ENCODE measurements at places on chromosomes 1 and 21.

DNA sequence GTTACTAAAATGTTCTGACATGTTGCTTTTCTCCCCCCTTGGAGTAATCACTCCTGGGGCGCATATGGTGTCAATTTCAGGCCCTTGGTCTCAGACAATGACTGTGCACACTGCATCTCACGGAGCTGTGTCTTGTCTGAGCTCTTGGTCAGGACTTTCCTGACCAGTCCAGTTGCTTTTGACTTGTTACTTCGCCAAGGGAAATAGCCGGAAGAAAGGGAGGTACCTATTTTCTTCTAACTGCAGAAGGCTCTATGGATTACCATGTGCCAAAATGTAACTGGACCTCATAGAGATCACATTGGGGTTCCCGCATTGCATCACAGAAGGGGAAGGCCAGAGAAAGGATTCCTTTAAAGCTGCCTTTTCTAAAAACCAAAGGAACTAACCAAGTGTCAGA is 68.6 kb downstream of the SPAG17 start:
- DNase-seq, result no peak

- DNase-seq, result no peak
Measured at GRCh38 chr1:156933136-156933535, 12.7 kb downstream of the LRRC71 start.

GRCh38 chr21:29712818-29713217 is 227.0 kb downstream of the GRIK1 start:
- DNase-seq, result no peak

DNA sequence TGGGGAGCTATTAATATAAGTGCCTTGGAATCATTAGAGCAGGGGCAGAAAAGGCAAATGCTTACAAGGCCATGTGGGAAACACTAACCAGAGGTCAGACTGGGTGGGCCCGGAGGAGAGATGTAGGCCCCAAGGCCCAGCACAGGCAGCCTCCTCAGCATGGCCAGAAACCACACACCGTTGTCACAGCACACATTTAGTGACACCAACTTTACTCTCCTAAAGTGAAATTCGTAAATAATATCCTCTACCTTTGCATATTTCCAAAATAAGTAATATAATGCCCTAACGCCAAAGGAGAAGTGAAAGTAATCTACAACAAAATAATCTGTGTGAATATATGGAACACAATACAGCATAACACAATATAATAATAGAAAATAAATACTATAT is 62.6 kb downstream of the KIF21B start:
- DNase-seq, result no peak

DNA sequence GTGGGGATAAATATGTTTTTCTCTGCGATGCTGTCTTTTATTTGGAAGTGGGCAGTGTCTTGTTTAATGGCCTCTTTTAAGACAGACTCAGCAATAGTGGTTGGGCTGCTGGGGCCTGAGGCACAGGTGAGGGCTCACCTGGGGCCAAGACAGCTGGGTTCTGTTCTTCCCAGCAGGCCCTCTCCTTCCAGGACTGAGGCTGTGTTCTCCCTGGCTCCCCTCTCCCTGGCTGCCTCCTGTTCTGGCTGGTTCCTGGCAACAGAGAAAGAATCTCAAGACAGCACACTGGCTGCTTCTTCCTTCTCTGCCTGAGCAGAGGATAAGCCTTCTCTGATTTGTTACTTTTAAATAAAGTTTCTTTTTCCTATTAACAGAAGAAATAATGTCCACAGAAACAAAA is 7.4 kb upstream of the GRHL3 start:
- no peak for DNase-seq

GRCh38 chr1:4126731-4127591 is 226.9 kb upstream of the C1orf174 start:
- no peak for DNase-seq

DNA sequence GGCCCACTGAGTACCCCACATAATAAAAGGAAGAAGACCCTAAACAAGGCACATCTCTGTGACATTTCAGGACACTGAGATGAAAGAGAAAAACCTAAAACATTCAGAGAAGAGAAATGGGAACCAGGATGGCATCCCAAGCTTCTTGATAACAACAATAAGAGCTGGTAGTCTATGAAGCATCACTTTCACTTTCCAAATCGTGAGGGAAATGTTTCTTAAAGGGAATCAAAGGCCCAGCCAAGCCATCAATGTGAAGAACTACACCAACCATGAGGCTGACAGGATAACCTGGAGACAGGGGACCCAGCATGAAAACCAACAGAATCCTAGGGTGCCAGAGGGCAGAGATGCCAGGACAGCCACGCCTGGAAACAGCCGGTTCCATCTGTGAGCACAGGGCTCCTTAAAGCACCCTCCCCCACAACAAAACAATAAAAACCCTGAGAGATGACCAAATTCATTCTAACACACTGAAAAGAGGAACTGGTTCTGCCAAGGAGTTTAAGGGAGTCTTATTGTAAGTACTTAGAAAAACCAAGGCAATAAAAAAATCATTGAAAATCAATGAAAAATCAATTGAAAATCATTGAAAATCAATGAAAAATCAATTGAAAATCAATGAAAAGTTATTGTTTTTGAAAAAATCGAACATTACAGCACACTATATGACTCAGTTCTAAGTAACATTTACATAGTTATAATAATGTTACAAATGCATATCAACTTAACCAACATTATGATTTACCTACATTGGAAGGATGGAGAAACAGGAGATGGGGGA is 141.5 kb upstream of the ERG start:
- DNase-seq, result no peak

- DNase-seq, result no peak
Measured at GRCh38 chr1:217647791-217648190, 16.6 kb downstream of the SPATA17 start.

DNA sequence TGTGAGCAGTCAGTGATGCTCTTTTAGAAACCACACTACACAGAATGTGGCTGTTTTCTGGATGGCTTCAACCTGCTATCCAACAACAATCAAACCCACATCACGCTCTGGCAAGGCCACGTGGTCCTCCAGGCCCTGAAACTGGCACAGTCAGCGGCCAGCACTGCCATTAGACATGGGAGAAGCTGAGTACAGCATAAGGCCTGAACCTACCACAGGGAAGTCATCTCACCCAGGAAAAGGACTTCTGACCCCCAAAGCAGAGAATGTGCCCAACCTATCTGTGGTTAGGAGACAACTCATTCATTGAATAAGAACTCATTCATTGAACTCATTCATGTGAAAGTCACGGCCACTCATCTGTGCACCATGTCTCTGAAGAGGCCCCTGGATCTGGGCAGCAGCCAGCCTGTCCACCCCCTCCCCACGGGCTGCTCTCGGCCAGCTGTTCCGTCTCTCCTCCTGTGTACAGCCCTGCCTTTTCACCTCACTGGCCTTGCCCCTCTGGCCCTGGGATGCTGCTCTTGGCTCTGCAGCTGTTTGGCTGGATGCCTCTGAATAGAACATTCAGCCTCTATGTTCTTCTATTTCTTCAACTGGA is 41.1 kb downstream of the C1orf198 start:
- DNase-seq, result no peak

- DNase-seq, result no peak
Measured at GRCh38 chr1:156959925-156960324, 39.5 kb downstream of the LRRC71 start.

GRCh38 chr1:209672705-209673630 is 2.2 kb upstream of the G0S2 start:
- no peak for DNase-seq

DNA sequence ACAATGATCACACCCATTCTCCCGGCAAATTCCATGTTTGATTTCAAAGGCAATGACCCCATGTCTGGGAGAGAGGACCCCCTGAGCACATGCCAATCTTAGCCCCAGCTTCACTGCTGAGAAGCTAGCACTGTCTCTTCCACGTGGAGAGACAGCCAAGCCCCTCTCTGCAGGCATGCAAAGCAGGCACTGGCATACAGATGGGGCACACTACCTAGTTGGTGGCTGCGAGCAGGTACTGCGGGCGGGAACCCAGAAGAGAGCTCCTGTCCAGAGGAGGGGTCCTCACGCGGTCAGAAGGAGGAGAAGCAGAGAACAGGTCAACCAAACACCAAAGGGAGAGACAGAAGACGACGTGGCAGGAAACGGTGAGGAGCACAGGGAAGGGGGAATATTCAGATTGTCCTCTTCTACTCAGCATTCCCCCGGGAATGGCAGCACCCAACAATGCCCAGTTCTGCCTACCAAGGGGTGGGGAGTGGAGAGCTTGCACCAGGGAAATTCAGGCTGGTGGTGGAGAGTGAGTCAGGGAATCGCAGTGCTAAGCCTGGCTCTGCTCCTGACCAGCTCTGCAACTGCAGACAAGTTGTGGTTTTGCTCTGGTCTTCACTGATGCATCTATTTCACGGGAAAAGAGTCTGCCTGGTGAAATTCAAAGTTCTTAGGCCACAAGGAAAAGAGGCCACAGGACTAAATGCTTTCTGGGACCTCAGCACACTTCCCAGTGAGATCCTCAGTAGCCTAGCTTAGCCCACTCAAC is 48.1 kb upstream of the GOLT1A start:
- DNase-seq, result no peak

DNA sequence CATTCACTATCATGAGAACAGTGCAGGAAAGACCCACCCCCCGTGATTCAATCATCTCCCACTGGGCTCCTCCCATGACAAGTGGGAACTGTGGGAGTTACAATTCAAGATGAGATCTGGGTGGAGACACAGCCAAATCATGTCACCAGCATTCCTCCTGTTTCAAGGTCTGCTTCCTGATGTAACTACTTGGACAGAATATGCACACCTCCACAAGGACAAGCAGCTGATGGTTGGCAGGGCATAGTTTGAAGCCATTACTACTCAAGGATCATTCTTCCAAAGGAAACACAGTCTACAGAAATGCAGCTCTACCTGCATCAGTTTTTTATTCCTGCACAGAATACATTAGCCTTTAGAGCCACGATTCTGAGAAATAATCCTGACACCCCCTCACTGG is 28.5 kb upstream of the RNF2 start:
- no peak for DNase-seq

DNA sequence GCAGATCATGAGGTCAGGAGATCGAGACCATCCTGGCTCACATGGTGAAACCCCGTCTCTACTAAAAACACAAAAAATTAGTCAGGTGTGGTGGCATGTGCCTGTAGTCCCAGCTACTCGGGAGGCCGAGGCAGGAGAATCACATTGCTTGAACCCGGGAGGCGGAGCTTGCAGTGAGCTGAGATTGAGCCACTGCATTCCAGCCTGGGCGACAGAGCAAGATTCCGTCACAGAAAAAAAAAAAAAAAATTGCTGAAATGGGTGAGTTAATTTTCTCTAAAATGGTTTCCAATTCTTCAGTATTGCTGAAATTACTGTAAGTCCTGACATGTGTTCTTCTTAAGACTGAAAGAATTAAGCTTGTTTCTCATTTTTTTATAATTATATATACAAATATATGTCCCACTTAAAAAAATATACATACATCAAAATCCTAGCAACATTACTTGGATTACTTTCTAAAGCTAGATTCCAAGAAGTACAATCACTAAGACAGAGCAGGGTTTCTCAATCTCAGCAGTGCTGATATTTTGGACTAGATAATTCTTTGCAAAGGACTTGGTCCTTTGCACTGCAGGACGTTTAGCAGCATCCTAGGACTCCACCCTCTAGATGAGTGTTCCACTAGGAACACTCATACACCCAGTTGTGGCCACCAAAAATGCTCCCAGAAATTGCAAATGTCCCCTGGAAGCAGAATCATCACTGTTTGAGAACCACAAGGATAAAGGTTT is 24.8 kb downstream of the ZNHIT6 start:
- no peak for DNase-seq

DNA sequence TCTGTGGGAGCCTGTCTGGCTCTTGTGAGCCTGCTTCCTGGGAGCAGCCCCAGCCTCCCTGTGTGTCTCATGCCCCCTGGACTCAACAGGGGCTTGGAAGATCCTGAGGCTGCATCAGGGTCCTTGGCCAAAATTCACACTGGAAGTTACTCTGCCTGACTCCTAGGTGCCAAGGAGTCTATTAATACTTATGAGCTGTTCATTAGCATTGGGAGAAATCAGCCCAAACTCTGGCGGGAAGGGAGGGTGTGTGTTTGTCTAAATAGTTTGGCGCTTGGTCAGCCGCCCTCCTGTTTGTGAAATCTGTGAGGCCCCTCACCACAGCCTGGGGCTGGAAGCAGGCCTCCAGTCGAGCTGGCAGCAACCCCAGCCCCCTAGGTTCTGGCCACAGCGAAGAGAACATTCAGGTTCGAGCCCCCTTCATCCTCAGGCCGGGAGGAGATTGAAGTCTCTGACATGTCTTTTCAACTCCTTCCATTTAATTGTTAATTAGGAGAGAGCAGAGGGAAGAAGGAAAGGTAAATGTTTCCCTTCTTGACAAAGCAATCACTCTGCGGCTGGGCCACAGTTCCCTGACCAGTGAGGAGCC is 82.1 kb upstream of the F3 start:
- no peak for DNase-seq

DNA sequence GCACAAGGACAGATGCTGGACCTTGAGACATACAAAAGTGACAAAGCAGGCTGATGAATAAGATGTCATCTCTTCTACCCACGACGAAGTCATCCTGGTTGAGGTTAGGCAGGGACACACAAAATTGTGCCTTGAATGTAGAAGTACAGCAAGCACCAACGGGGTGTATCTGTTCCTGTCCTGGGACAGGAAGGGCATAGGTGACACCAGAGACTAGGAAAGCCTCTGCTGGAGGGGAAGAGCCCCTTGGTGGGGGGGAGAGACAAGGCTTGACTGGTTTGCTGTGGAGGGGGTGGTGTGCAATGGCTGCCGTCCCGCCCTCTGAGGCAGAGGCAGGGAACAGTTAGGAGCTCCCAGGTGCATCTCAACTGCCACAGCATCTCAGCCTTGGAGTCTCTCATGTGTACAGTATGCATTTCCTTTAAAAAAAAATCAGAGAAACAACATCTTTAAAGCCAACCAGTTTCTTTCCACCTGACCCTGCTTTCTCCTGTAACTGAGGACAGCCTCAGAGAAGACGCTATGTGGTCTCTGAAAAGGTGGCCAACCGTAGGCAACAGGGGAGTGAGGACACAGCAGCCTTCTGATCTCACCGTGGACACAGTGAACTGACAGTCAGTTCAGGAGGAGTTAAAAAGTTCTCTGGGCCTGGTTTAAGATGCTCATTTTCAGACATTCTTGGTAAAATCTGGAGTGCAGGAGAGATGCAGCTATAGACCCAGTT is 17.7 kb upstream of the GFI1 start:
- DNase-seq, result no peak

GRCh38 chr1:11281518-11282331 is 8.7 kb downstream of the UBIAD1 start:
- no peak for DNase-seq

- DNase-seq, result no peak
Measured at GRCh38 chr1:214637722-214638458, 34.9 kb downstream of the CENPF start.

Data from SK-N-DZ (cell line).